Pancreas (tissue), 10 donors: ENCODE measurements at places on chromosomes 2 and 18. TPM values are rescaled to one million over a fixed set of nuclear protein-coding genes. Genes with fewer than 3 reads are reported as not detected.

- no peak for DNase-seq
Observed at GRCh38 chr2:68458981-68459380, 8.1 kb downstream of the FBXO48 start.

Gene GAL3ST2
- total RNA-seq, result not detected

GRCh38 chr2:159516241-159516758 lies 100.0 kb downstream of the BAZ2B start:
- no peak for DNase-seq

Gene PJVK
- total RNA-seq, result 1.7 TPM

Gene FSHR
- total RNA-seq, result not detected

- no peak for DNase-seq
Observed at GRCh38 chr2:164008752-164009151, 272.9 kb upstream of the FIGN start.

GRCh38 chr18:9965711-9966624 lies 52.2 kb downstream of the VAPA start:
- no peak for DNase-seq

GRCh38 chr18:48164116-48164515 lies 233.7 kb upstream of the SMAD2 start:
- DNase-seq, result no peak

Gene ALLC
- total RNA-seq, result not detected

DNA sequence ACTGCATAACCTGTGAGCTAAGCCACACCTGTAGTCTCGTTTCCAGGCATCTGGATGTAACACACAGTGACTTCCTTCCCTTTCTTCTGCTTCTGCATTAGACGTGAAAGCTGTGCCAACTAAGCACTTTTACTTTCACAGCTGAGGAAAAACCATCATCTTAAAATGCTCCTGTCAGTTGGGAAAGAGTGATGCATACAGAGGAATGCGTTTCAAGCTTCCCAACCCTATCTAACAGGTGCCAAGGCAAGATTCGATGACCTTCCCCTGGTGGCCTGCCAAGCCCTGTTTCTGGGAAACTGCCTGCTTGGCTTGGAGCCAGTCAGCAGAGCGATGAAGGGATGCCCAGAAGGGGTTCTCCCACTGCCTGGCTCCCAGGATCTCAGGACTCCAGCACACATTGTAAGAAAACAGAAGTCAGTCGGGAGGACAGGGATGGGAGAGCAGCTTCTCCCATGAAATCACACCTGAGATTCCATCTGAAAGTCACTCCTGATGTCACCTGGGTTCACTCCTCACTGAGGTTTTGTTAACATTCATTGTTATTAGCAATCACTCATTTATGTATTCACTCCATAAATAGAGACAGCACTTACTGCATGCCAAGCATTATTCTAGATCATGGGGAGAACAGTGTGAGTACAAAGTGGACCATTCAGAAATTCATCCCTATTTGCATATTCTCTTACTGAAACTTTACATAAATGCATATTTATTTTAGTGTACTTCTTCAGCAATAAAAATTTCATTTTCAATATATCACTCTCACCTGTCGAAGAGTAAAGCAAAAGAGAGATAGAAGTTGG lies 64.1 kb downstream of the DTNA start:
- peak; percentile 49 for DNase-seq

DNA sequence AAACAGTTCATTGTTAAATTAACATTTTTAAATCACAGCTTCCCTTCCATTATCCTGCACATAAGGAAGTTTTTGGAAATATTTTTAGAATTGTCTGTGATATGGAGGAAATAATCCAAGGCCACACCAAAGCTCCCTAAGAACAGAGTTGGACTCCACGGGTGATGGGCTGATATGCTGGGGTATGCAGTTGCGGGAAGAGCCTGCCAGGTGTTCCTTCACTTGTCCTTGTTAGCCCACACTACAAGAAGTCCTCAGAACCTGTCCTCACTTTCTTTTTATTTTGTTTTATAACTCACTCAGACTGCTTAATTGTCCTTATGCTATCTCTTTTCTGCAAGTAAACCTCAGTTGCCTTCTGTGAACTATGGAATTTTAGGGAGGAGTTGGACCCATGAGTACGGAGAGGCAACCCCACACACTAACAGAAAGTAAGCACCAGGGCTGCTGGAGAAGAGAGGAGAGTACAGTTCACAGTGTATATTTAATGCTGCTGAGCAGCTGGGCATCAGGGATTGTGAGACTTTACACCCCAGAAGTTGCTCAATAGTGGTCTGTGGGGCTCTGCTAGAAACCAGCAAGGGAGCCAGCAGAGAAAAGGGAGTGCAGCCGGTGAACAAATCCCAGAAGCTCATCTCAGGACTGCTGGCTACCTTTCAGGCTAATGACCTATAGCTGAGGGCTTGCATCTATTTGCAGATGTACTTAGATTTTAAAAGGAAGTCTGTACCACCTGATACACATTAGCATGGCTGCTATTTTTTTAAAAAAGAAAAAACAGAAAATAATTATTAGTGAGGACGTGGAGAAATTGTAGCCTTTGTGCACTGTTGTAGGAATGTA lies 280.1 kb upstream of the STON1 start:
- no peak for DNase-seq
